ENCODE measurements at places on chromosomes 6 and 20. TPM values are rescaled to one million over a fixed set of nuclear protein-coding genes. Genes with fewer than 3 reads are reported as not detected.

TRAM2 gene
- 5.2 TPM for total RNA-seq

MYMX gene
- total RNA-seq, result not detected

DNA sequence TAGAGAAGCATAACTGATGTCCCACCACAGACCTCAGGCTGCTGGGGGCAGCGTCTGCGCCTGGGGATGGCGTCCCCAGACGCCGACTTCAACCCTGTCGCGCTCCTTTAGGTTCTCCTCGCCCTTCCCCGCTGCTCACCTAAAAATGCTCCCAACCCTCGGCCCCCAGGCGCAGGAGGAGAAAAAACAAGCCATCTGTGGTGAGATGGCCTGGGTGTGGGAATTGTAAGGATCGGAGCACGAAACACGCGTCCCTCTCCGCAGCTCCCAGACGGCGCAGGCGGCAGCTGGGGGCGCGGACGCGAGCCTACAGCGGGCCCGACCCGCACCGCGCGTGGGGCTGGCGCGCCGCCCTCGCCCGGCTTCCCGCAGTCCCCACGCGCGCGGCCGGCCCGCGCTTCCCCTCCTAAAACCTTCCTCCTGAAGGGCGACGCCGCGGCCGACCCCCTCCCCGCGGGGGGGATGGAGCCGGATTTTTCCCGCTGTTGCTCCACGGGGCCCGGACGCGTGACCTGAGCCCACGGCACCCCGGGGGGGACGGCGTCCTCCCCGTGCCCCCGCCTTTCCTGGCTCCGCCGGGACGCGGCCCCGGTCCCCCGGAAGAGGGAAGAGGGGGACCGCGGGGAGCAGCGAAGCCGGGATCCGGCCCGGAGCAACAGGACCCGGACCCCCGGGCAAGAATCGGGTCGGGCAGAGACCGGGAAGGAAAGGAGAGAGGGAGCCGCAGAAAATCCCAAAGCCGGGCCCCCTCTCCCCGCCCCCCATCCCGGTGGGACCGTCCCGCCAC lies 611 bp downstream of the EPB41L2 start:
- no peaks in the 10 kb centered on the region for H3K36me3 ChIP-seq
- peak overlapping the region; percentile 86 for H3K4me3 ChIP-seq
- peak; percentile 42 for DNase-seq
- peaks cover 13% of the 10 kb centered on the region for H3K27me3 ChIP-seq
- peak overlapping the region; percentile 50 for H3K27ac ChIP-seq

DNA sequence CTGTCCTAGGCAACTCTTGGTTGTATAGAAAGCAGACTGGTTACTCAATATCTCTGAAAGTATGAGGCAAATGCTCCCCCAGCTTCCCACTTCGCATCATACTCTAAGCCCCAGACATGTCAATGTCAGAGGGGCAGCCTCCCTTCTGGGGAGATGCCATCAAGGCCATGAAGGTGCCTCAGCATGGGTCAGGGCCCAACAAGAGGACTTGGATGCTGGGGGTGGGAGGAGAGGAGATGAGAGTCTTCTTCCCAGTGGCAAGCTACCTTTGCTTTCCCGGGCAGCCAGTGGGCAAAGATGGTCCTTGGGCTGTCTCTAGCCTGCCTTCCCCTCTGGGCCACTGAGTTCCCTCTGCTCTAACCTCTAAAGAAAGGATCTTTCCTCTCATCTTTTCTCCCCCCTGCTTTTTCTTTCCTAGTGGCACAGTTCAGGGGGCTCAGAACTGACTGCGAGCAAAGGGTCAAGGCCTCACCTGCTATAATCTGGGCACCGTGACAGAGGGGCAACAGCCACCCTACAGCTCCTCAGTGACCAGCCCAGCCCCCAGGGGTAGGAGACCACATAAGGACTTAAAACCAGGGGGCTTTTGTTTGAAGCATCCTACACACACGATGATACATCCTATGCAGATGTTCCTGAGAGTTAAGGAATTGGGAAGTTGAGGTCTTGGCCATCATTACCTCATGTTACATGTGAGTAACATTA lies 26.2 kb downstream of the MOCS1 start:
- no peaks in the 10 kb centered on the region for H3K27me3 ChIP-seq
- no peak for DNase-seq
- no peak overlapping the region for H3K4me3 ChIP-seq
- no peaks in the 10 kb centered on the region for H3K4me1 ChIP-seq

DNA sequence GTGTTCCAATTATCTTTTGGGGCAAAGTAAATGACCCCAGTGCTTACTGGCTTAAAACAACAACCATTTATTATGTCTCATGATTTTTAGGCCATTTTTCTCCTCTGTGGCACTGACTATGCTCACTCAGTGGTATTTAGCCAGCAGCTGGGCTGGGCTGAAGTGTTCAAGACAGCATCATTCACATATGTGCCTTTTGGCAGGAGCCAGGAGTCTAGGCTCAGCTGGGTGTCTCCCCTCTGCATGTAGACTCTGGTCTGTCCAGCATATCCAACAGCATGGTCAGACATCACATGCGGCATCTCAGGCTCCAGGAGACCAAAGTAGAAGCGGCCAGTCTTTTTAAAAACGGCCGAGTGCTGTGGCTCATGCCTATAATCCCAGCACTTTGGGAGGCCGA lies 120.3 kb upstream of the TOP1 start:
- H3K27me3 ChIP-seq, result peaks cover 8% of the 10 kb centered on the region
- no peaks in the 10 kb centered on the region for H3K36me3 ChIP-seq
- H3K4me3 ChIP-seq, result no peak overlapping the region
- no peaks in the 10 kb centered on the region for H3K4me1 ChIP-seq
- H3K27ac ChIP-seq, result no peak overlapping the region

- DNase-seq, result peak; percentile 14
- H3K27me3 ChIP-seq, result peaks cover 23% of the 10 kb centered on the region
- peaks cover 4% of the 10 kb centered on the region for H3K4me1 ChIP-seq
Observed at GRCh38 chr6:138572167-138572875, 73.0 kb upstream of the NHSL1 start.

- H3K27ac ChIP-seq, result no peak overlapping the region
- no peak overlapping the region for H3K4me3 ChIP-seq
- H3K4me1 ChIP-seq, result no peaks in the 10 kb centered on the region
- no peaks in the 10 kb centered on the region for H3K36me3 ChIP-seq
Observed at GRCh38 chr20:59790346-59790745, 143.1 kb downstream of the SYCP2 start.

GRCh38 chr6:69848552-69848951 lies 17.8 kb upstream of the COL19A1 start:
- peaks cover 5% of the 10 kb centered on the region for H3K36me3 ChIP-seq
- no peak overlapping the region for H3K4me3 ChIP-seq
- H3K27me3 ChIP-seq, result peaks cover 25% of the 10 kb centered on the region
- H3K4me1 ChIP-seq, result no peaks in the 10 kb centered on the region
- no peak overlapping the region for H3K27ac ChIP-seq

DNA sequence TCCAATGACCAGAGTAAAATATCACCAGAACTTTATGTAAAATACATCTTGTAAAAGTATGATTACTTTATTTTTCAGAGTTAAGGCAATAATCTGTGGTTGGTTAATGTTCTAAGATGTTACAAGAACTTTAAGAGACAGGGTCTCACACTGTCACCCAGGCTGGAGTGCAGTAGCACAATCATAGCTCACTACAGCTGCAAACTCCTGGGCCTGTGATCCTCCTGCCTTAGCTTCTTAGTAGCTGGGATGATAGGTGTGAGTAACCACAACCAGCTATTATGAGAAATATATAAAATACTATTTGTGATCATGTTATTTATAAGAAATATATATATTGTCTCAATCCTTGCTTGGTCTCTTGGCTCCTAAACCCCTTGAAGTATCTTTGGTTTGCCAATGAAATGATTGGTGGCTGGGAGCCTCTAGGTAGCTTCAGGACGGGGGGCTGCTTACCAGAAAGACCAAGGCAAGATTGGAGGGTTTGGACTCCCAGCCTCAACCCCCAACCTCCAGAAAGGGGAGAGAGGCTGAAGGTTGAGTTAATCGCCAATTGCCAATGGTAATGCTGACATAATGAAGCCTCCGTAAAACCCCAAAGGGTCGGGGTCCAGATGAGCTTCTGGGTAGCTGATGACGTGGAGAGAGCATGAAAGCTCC lies 15.4 kb downstream of the SOD2 start:
- H3K4me3 ChIP-seq, result no peak overlapping the region
- H3K27ac ChIP-seq, result no peak overlapping the region
- H3K4me1 ChIP-seq, result peaks cover 25% of the 10 kb centered on the region
- peaks cover 6% of the 10 kb centered on the region for H3K36me3 ChIP-seq
- no peaks in the 10 kb centered on the region for H3K27me3 ChIP-seq
